Hematopoietic multipotent progenitor cell treated with erythropoietin and hydrocortisone succinate and interleukin-3 and kit ligand, for 6 days (in vitro differentiated cells): ENCODE measurements at places on chromosomes 2 and 18.

- DNase-seq, result no peak
Measured at GRCh38 chr2:79799729-79800128, 286.9 kb downstream of the CTNNA2 start.

- DNase-seq, result no peak
Measured at GRCh38 chr2:240467149-240467642, 31.7 kb downstream of the GPC1 start.

- DNase-seq, result no peak
Measured at GRCh38 chr18:8661754-8662559, 43.4 kb upstream of the MTCL1 start.

DNA sequence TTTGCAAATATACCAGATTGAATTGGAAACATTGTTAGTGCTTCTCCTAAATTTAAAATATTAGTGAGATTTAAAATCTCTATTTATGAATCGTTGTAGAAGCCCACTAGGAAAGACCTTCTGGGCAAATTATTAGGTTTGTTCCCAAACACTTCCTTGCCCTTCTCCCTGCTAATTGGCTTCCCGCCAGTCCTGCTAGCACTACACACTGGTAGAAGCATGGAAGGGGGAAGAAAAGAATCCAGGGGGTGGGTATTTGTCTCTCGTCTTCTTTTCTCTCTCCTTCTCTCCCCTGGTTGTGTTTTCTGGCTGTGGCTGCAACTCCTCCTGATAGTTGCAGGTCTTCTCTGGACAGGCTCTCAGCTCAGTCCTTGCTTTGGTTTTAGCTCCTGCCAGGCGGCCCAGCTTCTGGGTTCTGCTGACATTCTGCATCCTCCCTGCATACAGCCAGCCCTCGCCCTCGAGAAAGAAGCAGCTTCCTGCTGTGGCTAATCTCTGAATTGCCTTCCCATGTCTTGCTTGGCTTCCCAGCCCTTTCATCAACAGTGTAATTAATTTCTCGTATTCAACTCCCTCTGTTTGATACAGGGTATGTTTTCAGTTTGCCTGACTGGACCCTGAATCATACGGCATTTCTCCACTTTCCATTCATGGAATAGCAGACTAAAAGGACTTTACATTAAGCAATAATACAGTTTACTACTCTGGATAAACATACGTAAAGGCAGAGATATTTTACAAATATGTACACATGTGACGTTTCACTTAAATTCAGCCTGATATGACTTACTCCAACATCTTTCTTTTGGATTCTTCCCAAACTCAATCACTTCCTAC is 6.9 kb upstream of the PARD3B start:
- no peak for DNase-seq
